ENCODE measurements at places on chromosomes 16 and 17.

DNA sequence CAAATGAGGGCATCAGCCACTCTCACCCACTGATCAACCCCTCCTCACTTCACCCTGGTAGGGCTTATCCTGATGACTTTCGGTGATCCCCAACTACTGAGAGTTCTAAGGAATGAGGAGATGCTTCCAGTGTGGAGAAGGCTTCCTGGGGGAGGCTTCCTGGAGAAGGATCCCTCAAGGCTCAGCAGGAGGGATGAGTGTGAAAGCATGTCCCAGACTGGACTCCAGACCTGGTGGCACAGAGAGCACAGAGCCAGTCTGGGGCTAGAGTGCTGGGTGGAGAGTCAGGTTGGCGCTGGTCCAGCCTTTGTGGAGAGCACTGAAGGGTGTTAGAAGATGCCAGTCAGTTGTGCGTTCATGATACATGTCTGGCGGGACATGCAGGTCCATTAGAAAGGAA, 53.7 kb downstream of the PLD6 start:
- DNase-seq, result no peak

DNA sequence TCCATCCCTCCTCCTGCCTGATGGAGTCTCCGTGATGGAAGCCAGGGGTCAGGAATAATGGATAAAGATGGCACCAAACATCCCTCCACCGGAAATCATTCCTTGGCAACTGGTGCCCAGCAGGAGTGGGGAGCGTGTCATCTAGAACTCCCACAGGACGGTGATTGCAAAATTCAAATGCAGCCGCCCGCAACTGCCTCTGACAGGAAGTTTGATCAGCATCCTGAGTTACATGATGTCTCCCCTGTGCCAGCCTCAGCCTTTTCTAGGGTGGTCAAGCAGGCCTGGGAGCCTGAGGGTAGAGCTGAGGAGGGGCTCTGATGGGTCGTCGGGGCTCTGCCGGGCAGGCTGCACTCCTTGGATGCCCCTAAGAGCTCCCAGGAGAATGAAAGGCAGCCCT, 52.8 kb downstream of the GSG1L start:
- no peak for DNase-seq

DNA sequence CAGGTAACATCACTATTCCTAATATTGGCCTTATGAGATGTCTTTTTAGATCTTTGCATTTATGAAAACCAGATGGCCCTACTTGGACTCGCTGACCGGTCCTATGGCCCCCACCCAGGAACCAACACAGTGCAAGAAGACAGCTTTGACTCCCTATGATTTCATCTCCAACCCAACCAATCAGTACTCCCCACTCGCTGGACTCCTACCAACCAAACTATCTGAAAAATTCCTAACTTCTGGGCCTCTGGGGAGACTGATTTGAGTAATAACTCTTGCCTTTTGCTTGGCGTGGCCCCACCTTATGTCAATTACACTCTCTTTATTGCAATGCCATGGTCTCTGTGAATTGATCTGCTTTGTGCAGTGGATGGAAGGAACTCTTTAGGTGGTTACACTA, 828.9 kb downstream of the CDH11 start:
- DNase-seq, result no peak

DNA sequence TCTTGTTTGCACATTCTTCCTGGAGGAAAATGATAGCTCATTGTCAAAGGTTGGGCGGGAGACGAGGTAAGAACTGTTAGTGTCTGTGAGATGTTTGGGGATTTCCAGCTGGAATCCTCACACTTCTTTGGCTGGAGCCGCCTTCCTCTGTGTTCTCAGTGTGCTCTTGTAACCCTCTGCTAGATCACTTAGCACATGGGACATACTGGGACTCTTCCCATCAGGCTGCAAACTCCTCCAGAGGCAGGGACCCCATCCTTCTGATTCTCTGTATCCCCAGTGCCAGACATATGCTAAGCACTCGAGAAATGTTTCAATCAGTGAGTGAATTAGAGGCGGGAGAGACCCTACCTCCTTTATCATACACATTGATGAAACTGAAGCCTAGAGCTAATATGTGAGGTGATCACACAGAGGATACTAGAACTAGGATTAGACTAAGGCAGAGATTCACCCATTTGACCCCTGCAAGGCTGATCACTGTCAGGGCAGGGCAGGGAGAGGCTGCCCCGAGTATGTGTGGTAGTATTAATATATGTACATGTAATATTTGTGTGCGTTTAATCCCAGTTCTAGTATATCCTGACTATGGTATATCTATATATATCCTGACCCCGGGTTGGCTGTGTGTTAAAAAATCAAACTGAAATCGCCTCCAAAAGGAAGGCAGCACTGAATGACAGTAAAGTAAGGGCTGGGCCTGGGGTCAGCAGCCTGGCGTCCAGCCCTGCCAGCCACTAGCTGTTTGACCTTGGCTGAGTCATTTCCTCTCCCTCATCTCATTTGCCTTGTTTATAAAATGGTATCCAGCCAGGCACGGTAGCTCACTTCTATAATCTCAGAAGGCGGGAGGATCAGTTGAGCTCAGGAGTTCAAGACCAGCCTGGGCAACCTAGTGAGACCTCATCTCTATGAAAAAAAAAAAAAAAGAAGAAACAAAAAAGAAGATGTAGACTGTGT, 75.5 kb upstream of the TBX2 start:
- DNase-seq, result no peak

DNA sequence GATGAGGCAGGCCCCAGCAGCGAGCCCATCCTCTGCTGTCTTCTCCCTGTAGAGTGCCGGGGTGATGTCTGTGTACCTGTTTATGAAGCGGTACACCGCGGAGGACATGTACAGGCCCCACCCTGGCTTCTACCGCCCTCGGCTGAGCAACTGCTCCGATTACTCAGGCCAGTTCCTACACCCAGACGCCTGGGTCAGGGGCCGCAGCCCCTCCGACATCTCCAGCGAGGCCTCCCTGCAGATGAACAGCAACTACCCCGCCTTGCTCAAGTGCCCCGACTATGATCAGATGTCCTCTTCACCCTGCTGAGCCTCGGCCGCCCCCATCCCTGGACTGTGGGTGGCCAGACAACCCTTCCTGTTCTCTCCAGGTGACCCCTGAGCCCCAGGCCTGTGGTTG, 50.0 kb downstream of the CACNG5 start:
- no peak for DNase-seq

- DNase-seq, result no peak
These were observed 38.9 kb downstream of the SLFN12L start for GRCh38 chr17:35498448-35499178.

DNA sequence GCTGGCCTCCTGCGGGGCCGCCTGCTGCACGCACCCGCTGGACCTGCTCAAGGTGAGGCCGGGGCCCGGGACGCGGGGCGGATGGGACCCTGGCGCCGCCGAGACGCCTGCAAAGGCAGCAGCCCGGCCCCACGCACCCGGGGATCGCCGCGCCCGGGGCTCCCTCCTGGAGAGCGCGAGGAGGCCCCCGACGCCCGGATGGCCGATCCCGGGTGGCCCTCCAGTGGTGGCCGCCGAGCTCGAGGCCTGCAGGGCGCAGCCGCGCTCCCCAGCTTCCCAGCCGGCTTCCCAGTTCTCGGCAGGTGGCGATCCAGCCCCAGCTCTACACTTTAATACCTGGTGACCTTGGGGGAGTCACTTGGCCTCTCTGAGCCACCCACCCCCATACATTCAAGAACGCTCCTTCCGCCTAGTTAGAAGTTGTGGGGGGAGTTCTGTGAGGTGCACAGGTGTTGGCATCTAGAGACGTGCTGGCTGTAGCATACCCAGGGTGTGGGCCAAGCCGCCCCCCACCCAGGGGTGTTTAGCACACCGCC, 452 bp downstream of the SLC25A10 start:
- DNase-seq, result no peak

DNA sequence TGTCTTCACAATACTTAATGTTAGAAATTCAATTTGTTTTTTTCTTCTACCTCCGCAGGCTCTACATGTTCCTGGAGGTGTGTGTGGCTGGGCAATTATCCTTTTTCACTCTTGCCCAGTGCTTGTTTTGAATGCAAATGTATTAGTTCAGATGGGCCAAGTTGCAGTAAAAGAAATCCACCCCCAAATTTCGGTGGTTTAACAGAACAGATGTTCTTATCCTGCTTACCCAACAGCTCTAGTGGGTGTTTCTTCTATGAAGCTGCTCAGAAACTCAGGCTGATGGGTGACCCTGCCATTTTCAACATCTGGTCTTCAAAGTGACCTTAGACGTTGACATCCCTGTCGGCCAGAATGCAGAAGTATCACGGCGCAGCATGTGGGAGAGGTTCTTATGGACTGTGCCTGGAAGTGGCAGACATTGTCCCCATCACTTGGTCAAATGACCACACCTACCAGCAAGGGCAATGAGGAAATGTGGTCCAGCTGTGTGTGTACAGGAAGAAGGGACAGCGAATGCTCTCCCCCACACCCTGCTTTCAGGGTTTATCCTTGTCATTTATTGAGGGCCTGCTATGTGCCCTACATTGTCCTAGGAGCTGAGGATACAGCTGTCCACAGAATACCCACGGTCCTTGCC, 157.3 kb downstream of the CDH13 start:
- DNase-seq, result no peak

DNA sequence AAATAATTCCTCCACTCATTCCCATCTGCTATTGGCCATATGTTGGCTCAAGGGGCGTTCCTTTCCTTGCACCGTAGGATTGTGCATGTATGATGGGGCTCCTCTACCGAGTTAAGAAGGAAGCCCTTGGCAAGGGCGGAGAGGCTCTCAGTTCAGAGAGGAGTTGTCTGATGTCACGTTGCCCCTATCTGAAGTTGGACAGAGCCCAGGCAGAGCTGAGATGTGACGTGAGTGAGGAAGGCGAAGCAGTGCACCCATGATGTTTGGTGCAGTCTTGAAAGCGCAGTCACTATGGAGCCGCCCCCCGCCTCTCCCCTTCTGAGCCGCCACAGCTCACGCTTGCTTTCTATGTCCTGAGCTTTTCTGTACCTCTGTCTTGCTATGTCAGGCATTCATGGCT, 40.7 kb downstream of the CDH13 start:
- DNase-seq, result no peak

- no peak for DNase-seq
These were observed 9.8 kb downstream of the PGS1 start for GRCh38 chr17:78387977-78388941.

- DNase-seq, result no peak
These were observed 122.9 kb upstream of the SMURF2 start for GRCh38 chr17:64785011-64785421.

- no peak for DNase-seq
These were observed 34.7 kb upstream of the CLEC18A start for GRCh38 chr16:69916462-69916861.

DNA sequence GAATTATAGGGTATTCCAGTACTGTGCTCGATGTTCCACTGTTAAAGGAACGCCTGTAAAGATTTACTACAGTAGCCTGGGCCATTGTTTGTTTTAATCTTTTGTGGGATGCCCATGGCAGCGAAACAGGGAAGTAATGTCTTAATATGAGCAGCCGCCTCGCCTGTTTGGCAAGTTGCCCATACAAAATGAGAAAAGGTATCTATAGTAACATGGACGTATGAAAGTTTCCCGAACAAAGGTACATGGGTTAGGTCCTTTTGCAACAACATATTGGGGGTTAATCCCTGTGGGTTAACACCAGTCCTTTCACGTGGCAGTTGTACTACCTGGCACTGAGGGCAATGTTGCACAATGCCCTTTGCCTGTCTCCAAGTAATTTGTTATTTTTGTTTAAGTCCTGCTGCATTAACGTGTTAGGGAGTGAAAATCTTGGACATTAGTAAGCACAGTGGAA, 21.1 kb upstream of the TMC5 start:
- no peak for DNase-seq

DNA sequence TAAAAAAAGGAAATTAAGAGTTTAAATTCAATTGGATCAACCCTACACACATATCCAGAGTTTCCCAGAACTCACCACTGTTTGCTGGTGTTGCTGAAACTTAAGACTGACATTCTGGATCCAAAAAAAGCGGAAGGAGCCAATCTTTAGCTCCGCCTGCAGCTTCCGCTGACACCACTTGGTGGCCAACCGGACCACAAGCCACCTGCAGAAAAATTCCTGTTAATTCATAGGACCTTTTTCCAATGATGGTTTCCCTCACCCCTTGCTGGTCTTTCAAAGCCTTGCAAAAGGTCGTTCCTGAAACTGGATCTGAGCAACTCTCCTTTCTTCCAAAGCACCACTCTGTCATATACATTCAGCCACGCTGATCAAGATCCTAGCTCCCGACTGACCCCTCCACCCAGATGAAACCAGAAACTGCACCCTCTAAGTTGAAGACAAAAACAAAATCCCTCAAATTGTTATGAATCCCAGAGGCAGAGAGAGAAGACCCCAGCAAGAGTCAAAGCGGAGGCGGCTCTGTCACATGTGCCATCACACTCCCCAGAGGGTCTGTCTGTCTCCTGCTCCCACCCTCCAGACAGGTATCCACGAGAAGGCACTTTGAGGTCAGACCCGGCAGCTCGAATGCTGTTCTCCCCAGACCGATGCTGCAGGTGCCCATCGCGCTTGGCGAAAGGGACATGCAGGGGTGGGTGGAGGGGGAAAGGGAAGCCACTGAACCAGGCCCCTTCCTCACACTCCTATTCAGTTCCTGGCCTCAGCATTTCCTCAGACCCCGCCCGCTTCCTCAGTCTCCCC, 773 bp downstream of the BLTP2 start:
- DNase-seq, result no peak

DNA sequence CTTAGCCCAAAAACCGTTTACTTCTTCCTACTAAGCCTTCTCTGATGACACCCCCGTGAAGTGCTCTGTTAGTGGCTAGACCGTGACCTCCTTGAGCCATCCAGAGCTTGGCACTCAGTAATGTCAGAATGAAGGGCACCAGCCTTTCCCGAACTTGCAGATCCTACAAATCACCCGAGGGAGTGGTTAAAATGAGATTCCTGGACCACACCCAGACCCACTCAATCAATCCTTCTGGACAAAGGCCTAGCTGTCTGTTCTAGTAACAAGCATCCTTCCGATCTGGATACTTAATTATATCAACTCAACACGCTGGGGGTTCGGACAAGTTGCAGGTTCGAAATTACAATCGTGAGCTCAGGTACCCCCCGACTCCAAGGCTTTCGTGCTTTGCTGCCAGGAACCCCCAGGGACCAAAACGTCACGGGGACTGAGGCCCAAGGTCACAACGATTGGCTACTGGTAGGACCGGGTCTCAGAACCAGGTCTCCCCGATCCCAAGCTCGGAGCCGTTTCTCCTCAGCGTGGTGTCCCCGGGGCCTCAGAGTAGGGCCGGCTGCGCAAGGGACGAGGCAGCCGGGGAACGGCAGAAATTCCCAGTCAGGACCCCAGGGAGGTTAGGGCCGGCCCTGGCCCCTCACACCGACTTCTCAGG, 527 bp downstream of the CIAPIN1 start:
- no peak for DNase-seq

- no peak for DNase-seq
These were observed 229.9 kb downstream of the MSI2 start for GRCh38 chr17:57485916-57486881.

DNA sequence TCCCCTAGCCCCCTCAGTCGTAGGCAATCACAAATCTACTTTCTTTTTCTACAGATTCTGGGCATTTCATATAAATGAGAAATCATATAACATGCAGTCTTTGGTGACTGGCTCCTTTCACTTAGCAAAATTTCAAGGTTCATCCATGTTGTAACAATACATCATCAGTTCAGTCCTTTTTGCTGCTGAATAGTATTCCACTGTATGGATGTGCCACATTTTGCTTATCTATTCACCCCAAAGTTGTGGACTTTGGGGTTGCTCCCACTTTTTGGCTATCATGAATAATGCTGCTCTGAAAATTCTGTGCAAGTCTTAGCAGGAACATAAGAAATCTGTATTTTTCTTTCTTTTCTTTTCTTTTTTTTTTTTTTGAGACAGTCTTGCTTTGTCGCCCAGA, 39.0 kb downstream of the MRM1 start:
- DNase-seq, result no peak

GRCh38 chr17:49691086-49691676, 13.3 kb upstream of the SPOP start:
- no peak for DNase-seq

- DNase-seq, result no peak
These were observed 589.3 kb downstream of the MAF start for GRCh38 chr16:79011282-79011681.
